ENCODE measurements at places on chromosomes 16 and 17. TPM values are rescaled to one million over a fixed set of nuclear protein-coding genes. Genes with fewer than 3 reads are reported as not detected.

DNA sequence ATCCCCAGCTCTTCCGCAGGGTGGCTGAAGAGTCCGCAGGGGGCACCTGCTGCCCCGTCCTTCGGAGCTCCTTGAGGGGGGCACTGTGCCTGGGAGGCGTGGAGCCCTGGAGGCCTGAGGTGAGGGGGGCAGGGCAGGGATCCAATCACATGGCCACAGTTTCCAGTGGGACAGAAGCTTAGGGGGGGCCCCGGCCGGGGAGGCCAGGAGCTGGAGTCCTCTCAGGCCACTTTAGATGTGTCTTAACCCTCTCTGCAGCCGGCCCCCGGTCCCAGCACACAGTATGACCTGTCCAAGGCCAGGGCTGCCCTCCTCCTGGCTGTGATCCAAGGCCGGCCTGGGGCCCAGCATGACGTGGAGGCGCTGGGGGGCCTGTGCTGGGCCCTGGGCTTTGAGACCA is 10.8 kb downstream of the ZNF213 start:
- DNase-seq: no peak
- H3K27me3 ChIP-seq: peaks cover 6% of the 10 kb centered on the region
- peaks cover 10% of the 10 kb centered on the region for H3K4me1 ChIP-seq
- H3K4me3 ChIP-seq: no peak overlapping the region
- no peaks in the 10 kb centered on the region for H3K36me3 ChIP-seq
- no peak overlapping the region for H3K27ac ChIP-seq

DNA sequence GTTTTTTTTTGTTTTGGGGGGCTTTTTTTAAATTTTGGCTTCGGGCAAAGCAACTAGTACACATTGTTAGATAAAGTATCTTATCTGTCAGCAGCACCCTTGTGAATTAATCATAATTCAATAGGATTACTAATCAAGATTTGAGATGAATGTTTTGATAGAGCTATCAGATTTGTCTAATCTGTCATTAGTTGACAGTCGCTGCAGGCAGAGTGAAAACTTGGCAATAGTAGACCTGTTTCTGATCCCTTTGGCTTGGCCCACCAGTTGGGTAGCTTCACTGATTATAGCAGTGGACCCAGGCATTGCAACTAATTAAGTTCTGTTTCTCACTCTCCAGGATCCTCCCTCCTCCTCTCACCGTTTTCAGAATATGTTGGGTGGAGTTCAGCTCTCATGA is 258.6 kb downstream of the IRX3 start:
- H3K4me3 ChIP-seq: no peak overlapping the region
- no peaks in the 10 kb centered on the region for H3K27me3 ChIP-seq
- no peaks in the 10 kb centered on the region for H3K36me3 ChIP-seq

- peak; percentile 85 for DNase-seq
- H3K27me3 ChIP-seq: no peaks in the 10 kb centered on the region
- peaks cover 5% of the 10 kb centered on the region for H3K4me1 ChIP-seq
- H3K36me3 ChIP-seq: no peaks in the 10 kb centered on the region
- H3K27ac ChIP-seq: no peak overlapping the region
These were observed 20.8 kb downstream of the NPRL3 start for GRCh38 chr16:117379-118365.

DNA sequence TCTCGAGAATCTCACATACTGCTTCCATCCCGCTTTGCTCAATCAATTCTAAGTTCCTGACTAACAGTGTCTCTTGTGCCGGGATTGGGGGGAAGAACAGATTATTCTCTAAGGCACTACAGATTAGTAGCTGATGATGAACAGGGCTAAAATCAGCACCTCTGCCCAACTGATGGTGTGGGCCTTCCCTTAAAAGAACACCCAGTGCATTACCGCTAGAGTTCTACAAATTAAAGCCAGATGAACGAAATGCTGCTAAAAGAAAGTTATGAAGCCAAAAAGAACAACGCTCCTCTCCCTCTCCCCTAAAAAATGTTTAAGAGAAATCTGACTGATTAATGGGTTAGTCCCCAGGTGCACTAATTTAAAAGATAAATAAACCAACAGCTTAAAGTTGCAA is 4.4 kb downstream of the CDC27 start:
- peak overlapping the region; percentile 13 for H3K27ac ChIP-seq
- no peaks in the 10 kb centered on the region for H3K27me3 ChIP-seq
- DNase-seq: peak; percentile 33
- H3K36me3 ChIP-seq: peaks cover 9% of the 10 kb centered on the region
- H3K4me3 ChIP-seq: no peak overlapping the region

SRCIN1 gene
- 10.8 TPM for total RNA-seq

DNA sequence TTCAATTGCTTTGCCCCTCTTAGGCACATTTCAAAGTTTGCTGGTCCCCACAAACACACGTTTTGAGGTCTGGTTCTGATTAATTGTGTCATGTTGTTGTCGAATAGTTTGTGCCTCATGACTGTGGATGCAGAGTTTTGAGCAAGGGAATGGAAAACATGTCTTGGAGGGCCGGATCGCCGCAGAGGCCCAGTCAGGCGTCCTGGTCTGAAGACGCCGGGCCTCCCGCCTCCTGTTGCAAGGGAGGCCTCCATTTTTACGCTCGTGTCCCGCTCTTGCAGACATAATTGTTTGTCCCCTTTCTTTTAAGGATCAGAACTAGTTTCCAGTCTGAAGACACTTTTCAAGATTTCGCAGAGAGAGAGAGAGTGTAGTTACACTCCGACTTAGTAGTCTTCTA is 3.2 kb downstream of the NTN1 start:
- H3K27me3 ChIP-seq: peaks cover 98% of the 10 kb centered on the region
- DNase-seq: no peak
- H3K4me1 ChIP-seq: no peaks in the 10 kb centered on the region
- no peak overlapping the region for H3K4me3 ChIP-seq
- H3K27ac ChIP-seq: no peak overlapping the region

DNA sequence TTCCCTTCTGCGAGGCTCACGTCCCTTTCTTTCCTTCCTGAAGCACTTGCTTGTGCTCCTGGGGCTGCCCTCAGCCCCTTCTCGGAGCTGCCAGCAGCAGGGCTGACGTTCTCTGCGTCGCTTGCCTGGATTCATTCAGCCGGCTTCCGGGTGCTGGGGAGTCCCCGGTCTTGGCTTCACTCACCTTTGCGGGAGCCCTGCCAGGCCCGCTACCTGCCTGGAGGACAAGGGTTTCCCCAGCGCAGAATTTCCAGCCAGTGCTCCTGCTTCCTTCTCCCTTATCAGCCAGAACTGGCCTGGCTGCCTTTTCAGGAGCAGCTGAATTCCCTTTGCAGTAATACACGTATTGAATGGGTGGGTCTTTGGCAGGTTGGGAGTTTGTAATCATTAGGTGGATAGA is 22.1 kb upstream of the IL17C start:
- peak overlapping the region; percentile 55 for H3K27ac ChIP-seq
- H3K36me3 ChIP-seq: peaks cover 4% of the 10 kb centered on the region
- no peaks in the 10 kb centered on the region for H3K27me3 ChIP-seq

DNA sequence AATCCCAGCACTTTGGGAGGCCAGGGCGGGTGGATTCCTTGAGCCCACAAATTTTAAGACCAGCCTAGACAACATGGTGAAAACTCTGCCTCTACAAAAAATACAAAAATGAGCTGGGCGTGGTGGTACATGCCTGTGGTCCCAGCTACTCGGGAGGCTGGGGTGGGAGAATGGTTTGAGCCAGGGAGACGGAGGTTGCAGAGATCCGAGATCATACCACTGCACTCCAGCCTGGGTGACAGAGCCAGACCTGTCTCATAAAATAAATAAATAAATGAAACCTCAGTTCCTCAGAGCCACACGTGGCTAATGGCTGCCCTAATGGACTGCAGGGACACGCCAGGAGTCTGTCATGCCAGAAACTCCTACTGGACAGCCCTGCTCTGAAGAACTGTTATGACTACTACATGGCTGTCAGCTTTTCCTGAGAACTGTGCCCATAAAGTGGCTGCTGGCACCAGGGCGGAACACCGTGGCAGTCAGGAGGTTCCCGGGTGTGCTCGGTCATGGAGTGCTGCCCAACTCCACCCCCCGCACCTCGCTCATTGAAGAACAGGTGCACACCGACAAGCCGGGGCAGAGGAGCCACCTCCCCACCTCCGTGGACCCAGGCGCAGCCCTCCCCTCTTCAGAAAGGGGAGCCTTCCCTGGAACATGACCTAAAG is 4.3 kb downstream of the TMEM11 start:
- peaks cover 18% of the 10 kb centered on the region for H3K4me1 ChIP-seq
- DNase-seq: no peak
- no peaks in the 10 kb centered on the region for H3K36me3 ChIP-seq
- H3K27ac ChIP-seq: no peak overlapping the region

GRCh38 chr17:249236-249993 is 68.0 kb upstream of the DOC2B start:
- no peaks in the 10 kb centered on the region for H3K27me3 ChIP-seq
- DNase-seq: no peak
- H3K27ac ChIP-seq: no peak overlapping the region
- H3K4me3 ChIP-seq: no peak overlapping the region
- no peaks in the 10 kb centered on the region for H3K4me1 ChIP-seq

DNA sequence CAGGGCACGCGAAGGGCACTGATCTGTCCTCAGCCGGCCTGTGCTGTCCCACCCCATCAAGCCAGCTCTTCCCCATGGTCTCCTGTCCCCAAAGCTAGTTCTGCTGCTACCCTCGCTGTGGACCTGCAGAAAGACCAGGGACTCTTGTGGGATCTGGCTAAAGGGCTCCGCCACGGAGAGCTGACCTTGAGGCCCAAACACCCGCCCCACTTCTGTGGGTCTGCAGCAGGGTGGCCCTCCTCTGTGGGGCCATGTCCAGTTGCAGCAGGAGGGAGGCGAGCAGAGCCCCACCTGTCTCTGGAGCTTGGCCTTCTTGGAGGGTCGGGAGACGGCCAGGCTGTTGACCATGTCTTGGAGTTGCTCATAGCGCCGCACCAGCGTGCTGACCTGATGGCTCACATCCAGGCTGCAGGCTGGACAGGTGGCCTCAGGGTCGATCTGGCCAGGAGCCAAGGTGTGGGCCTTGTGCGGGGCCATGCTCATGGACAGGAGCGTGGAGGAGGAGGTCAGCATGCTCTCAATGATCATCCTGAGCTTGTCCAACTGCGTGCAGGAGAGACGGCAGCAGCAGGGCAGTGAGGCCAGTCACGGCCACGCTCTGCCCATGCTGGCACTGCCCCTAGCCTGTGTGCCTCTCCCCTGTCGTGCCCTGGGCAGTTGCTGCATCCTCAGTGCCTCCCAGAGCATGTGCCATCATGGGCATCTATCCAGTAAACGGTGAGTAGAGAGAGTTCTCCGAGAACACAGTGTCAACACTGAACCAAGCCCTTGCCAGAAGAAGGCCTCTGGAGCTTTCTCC is 16.6 kb downstream of the UBALD2 start:
- no peaks in the 10 kb centered on the region for H3K4me1 ChIP-seq
- no peak for DNase-seq
- H3K27ac ChIP-seq: no peak overlapping the region
- no peak overlapping the region for H3K4me3 ChIP-seq
- H3K36me3 ChIP-seq: no peaks in the 10 kb centered on the region
- H3K27me3 ChIP-seq: no peaks in the 10 kb centered on the region

GRCh38 chr17:82239401-82239925 is 10.6 kb downstream of the SLC16A3 start:
- no peak for DNase-seq
- H3K4me1 ChIP-seq: peaks cover 65% of the 10 kb centered on the region
- no peaks in the 10 kb centered on the region for H3K27me3 ChIP-seq
- H3K27ac ChIP-seq: peak overlapping the region; percentile 85

CCDC78 gene
- 16.5 TPM for total RNA-seq

- H3K36me3 ChIP-seq: no peaks in the 10 kb centered on the region
- no peaks in the 10 kb centered on the region for H3K27me3 ChIP-seq
- H3K27ac ChIP-seq: no peak overlapping the region
- peaks cover 38% of the 10 kb centered on the region for H3K4me1 ChIP-seq
- H3K4me3 ChIP-seq: no peak overlapping the region
These were observed 97.3 kb downstream of the SDK2 start for GRCh38 chr17:73546770-73547536.

DNA sequence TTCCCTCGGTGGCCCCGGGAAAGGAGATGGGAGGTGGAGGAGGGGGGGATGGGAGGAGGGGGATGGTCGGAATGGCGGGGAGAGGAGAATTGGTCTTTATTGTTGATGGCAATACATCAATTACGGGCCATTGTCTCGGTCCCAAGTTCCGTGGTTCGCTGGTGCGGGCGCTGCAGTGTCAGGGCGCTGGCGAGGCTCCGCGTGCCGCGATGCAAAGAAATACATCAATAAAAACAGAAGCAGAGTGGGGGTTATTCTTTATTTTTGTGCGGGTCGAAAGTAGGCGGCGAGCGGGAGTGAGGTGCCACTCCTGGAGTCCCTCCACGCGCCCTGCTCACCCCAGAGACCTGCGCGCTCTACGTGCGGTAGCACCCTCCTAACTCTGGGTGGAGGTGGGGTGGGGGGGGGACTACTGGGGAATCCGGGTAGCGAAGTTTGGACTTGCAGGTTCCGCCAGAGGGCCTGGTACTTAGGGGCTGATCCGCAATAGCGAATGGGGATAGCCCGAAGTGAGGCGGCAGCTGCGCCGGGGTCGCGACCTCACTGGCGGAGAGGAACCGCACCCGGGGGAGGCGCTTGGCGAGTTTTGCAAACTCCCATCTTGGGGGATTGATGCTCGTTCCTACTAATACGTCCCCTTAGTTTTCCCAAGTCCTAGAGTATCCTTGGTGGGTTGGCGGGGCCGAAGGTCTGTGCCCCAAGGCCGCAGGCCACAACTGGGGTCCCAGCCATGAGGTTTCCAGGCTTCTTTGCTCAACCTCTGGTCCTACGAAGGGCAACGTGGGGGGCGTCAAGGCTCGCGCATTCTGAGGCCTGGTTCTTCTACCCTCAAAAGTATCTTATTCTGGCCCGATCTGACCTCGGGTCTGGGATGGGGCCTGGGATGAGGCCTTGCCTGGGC is 3.5 kb upstream of the SALL1 start:
- no peak for DNase-seq
- H3K36me3 ChIP-seq: no peaks in the 10 kb centered on the region
- H3K27me3 ChIP-seq: peaks cover 11% of the 10 kb centered on the region
- no peak overlapping the region for H3K27ac ChIP-seq
- peak overlapping the region; percentile 68 for H3K4me3 ChIP-seq

ANKFN1 gene
- total RNA-seq: 0.21 TPM

GRCh38 chr17:21005367-21005766 is 37.4 kb downstream of the USP22 start:
- no peak for DNase-seq
- H3K36me3 ChIP-seq: peaks cover 75% of the 10 kb centered on the region
- H3K27me3 ChIP-seq: no peaks in the 10 kb centered on the region
- H3K4me1 ChIP-seq: no peaks in the 10 kb centered on the region
- no peak overlapping the region for H3K4me3 ChIP-seq
- peak overlapping the region; percentile 51 for H3K27ac ChIP-seq

NPIPB4 gene
- total RNA-seq: 6.5 TPM

DNA sequence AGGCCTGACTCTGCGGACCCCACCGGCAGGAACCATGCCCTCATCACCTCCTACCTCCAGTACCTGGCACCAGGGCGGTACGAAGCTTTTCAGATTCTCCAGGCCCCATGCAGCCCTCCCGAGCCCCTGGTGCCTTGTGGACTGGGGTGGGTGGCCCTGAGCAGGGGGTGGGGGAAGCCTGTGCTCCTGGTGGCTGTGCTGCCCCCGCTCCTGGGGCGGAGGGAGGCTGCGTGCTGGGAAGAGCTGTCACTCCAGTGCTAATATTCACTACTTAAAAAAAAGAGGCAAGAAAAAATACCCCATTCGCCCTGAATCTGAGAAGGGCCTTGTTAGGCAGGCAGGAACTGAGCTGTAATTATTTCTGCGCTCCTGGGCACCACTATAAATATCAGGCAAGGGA is 111.8 kb downstream of the ENGASE start:
- H3K27me3 ChIP-seq: peaks cover 67% of the 10 kb centered on the region
- no peak overlapping the region for H3K27ac ChIP-seq
- H3K4me1 ChIP-seq: no peaks in the 10 kb centered on the region
- H3K36me3 ChIP-seq: no peaks in the 10 kb centered on the region

All from cardiac muscle cell (in vitro differentiated cells and primary cell).